ENCODE measurements at places on chromosomes 2 and 18.

- DNase-seq: no peak
Observed at GRCh38 chr2:207663870-207664545, 38.8 kb upstream of the METTL21A start.

DNA sequence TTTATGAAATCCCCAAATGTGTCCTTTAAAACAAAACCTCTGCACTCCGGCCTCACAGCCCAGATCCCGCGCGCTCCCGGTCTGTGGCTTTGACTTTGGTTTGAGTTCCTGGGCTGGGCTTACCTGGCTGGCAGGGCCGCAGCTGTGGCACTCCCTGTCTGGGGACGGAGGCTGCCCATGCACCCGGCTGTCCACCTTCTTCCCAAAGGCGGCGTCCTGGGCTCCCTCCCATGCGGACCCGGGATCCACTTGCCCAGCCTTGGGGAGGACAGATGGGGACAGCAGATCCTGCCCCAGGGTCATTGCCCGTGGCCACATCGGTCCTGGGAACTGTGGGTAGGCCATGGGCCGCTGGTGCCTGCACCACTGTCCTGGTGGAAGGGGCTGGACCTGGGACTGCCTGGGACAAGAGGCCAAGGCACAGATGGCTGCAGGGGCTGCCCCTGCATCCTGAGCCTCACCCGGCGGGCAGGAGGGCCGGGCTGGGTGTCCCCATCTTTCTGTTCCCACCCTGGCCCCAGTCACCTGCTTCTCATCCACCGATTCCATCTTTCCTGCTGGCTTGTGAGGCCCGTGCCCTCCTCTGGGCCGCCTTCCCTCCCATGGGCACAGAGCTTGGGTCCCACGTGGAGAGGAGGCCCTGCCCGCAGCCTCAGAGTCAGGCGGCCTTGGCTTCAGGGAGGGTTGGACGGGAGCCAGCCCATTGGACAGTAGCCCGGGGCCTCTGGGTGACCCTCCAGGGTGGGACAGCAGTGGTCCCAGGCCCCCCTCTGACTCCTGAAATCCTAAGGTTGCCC lies 27.7 kb downstream of the NFATC1 start:
- no peak for DNase-seq

GRCh38 chr2:74300506-74300905 lies 42.7 kb downstream of the SLC4A5 start:
- no peak for DNase-seq

- no peak for DNase-seq
Observed at GRCh38 chr2:181073896-181074295, 93.5 kb downstream of the UBE2E3 start.

DNA sequence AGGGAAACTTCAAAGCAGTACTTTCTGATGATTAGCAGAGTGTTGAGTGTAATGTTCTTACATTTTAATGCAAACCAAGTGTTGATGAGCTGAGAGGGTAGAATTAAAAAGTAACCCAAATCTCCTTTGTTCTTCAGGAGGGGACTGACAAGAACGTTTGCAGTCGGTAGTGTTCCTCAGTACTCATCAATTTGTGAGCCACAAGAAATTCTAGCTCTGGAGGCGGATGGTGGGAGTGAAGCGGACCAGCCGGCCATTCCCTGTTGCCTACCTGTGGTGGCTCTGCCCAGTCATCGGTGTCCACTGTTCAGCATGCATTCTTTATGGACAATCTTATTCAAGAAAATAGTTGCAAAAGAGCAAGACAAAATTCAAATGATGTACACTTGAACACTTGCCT lies 438.6 kb upstream of the POU3F3 start:
- no peak for DNase-seq

DNA sequence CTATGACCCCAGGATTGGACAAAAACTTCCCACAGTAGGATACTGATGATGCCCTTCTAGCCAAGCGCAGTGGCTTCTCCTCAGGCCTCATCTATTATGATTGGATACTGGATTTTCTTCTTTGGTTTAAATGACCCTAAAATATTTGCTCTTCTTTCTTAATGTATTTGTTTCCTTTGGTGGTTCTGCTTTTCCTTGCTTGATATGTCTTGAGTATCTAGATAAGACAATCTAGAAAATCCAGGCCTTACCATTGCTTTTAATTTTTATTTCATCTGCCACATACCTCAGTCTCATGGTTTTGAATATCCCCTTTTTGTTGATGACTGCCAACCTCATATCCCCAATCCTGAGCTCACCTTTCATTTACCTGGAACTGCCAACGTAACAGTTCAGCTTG lies 35.6 kb downstream of the OTOF start:
- DNase-seq: no peak

GRCh38 chr2:169525434-169525833 lies 15.9 kb downstream of the KLHL41 start:
- DNase-seq: no peak

DNA sequence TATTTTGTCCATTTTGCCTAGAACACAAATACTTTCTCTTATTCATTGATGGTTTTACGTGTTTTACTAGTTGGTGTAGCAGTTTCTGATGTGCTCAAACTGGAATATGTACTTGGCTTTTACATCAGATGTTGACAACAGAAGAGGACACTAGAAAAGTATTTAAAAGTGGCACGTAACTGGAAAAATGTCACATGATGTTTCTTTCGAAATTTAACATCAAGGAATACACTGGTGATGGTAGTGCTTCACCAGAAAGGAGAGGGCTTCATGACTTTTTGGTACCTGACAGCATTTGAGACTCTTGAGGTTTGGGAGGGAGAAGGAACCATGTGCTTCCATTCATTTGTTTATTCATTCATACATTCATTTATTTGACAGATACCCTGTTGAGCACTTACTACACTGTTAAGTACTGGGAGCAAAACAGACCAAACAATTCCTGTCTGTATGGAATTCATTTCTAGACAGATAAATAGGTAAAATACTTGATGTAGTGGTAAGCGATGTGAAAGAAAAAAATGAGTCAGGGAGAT lies 1.5 kb downstream of the GIGYF2 start:
- DNase-seq: no peak
